Neural crest cell (in vitro differentiated cells): ENCODE measurements at places on chromosomes 6 and 20.

- peak; percentile 10 for DNase-seq
Measured at GRCh38 chr6:41779336-41779735, 364 bp downstream of the FRS3 start.

DNA sequence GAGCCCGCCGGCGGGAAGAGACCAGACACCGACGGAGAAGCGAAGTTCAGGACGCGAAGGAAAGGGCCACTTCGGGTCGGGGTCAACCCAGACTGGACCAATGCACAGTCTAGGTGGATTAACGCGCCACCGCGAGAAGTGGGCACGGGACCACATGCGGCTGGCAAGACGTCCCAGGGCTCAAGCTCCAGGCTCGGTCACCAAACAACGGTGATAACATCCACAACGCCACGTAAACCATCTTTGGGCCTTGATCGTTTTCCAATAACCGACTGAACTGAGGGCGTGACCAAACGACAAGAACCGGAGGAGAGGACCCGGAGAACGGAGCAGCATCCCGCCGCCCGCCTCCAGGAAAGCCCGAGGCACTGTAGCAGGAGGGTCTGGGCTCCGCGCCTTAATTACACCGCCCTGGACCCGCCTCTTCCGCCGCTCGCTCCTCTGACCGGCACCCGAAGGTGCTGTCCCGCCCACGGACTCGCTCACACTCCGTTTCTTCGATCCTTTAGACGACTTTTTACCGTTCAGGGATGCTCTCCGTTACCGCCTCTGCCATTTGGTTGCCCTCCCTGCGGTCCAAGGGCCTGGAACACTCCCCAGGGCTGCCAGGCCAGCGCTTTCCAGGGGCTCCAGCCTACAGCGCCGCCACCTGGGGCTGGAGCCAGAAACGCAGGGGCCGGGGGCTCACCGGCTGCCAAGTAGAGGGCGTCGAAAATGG is 44.1 kb downstream of the DPPA5 start:
- peak; percentile 41 for DNase-seq

- DNase-seq, result no peak
Measured at GRCh38 chr6:25637960-25638434, 14.0 kb upstream of the SCGN start.

DNA sequence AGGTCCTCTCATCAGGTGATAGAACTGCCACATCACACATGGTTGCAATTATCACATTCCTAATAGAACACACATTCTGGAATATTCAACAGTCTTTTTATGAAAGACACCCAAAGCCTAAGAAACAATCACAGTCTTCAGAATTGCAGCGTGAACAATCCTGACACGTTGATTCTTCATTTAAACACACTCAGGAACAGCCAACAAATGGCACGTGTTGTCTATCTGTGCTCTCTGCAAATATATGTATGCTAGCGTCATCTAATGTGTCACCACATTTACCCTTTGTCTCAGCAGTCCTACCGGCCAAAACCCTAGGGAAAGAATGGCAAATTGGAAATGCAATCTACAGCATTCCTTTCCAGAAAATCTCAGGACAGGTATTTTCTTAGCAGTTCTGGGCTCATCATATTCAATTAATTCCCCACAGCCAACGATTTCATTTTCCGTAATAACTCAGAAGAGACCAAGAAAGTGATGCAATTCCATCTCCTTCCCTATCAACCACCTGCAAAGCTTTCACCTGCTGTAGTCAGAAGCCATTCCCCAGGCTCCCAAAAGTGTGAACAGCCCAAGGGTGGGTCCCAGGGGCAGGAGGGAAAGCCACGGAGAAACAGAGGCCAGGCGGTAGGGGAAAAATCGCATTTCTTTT is 280.3 kb upstream of the JARID2 start:
- DNase-seq, result no peak

DNA sequence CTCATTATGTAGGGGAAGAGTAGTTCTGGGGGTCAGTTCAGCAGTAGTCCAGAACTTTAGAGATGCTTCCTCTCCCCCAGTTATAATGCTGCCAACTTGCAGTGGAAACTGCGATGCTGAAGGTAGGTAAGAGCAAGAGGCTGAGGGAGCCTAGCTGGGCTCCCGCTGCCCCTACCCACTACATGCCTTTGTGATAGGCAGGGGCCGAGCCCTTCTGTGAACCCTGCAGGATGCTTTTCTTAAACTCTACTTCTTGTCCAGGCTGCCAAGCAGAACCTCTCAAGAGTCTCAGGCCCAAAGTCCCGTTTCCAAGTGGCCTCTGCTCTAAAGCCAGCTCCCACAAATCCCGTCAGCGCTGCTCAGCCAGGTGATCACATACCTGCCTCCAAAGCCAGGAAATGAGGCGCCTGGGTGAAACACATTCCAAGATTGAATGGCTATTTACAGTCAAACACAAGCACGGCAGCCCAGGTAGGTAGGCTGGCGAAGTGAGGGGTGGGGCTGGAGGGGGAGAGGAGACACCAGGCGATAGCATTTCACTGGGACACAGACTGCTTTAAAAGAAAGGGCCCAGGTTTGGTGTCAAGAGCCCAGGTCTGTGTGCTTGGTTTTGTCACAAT is 150.7 kb downstream of the CD24 start:
- no peak for DNase-seq

- no peak for DNase-seq
Measured at GRCh38 chr6:145261758-145262157, 473.6 kb downstream of the EPM2A start.

GRCh38 chr20:63222541-63222940 is 6.6 kb upstream of the YTHDF1 start:
- DNase-seq, result no peak

DNA sequence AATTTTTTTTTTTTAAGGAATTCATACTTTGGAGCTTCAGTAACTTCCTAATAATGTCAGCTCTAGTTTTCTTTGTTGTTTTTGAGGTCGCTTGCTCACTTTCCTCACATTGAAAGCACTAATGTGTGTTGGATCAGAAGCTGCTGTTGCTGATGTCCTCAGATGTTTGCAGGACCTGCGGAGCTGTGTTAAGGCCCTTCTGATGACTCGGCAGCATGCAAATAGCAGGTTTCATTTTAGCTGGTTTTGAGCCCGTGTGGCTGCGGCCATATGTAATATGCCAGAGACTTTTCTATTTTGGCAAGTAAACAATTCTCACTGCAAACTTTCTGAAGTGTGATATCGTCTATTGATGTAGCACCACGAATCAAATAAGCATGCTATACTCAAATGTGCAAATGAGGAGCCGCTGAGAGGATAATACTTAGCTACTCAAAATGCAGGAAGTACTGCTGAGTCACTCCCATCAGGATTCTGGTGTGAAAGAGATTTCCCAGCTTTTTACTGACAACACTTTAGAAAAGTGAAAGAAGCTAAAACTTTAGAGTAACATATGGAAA is 187.8 kb downstream of the SASH1 start:
- no peak for DNase-seq

DNA sequence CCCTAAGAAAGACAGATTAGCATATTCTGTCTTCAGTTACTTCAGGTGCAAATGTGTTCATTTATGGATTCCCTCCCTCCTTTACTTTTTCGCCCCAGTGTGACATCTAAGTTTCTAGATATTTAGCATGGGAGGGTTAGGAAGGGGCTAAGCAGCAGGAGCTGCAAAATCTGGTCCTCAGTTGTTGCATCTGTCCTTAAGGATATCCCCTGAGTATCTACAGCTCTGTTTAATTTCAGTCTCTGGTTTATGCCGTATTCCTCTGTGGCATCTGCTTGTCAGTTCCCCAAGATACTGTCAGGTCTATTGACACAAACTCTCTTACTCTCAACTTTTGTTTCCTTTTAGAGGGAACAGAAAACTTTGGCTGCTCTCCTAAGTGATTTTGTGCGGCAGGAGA is 754.6 kb upstream of the MAP3K7 start:
- DNase-seq, result no peak

DNA sequence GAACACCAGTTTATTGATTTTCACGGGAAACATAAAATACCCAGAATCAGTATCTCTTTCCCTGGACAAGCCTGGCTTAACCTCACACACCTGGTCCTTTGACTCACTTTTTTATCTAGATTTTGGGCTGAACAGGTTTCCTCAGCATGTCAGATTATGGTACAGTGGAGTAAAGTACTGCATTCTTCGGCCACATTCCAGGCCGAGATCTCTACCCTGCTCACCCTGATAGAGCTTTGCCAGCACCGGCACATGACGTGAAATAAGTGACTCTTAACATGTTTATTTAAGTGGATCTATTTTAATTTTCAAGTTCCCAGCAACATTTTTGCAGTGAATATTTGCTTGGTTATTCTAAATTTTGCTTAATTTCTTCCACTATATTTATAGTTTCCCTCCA is 79.0 kb upstream of the POPDC3 start:
- DNase-seq, result no peak

DNA sequence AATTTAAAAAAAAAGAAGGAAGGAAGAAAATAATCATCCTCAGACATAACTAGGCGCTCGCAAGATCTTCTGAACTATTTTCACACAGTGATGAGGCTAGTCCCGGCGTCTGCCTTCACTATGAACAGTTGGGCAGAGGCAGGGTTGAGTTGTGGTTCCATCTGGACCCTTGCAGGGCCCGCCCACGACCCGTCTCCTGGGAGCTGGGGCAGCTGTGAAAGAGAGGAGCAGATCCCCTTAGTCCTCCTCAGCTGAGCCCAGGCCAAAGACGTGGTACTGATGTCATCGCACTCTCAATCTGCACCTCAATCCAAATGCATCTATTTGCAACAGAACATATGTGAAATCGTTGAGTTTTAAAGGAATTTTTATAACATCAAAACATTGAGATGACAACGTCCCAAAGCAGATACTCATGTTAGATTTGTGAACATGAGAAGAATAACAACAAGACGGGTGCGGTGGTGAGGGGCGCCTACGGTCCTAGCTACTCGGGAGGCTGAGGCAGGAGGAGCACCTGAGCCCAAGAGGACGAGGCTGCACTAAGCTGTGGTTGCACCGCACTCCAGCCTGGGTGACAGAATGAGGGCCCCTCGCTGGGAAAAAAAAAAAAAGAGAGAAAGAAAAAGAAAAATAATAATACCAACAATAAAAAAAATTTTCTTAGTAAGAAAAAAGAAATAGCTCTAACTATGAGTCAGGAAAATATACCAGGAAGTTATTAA is 15.3 kb downstream of the TCFL5 start:
- no peak for DNase-seq

- DNase-seq, result no peak
Measured at GRCh38 chr6:155414049-155414448, 41.6 kb downstream of the NOX3 start.

DNA sequence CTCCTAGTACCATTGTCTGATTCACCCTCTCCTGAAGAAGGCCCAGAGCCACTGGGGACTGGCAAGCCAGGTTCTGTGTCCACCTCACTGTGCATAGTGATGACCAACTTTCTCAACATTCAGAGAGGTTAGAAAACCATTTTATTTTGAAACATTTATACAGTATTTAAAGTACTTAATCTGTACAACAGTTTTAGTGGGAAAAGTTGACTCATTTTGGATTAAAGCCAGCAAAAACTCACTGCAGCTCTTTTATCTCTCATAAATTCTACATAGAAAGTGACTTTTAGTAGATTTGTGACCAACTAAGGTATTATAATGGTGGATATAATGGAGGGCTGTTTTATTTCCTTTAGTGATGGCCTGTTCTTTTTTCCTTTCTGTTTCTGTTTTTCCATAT is 9.7 kb downstream of the TULP4 start:
- DNase-seq, result no peak

DNA sequence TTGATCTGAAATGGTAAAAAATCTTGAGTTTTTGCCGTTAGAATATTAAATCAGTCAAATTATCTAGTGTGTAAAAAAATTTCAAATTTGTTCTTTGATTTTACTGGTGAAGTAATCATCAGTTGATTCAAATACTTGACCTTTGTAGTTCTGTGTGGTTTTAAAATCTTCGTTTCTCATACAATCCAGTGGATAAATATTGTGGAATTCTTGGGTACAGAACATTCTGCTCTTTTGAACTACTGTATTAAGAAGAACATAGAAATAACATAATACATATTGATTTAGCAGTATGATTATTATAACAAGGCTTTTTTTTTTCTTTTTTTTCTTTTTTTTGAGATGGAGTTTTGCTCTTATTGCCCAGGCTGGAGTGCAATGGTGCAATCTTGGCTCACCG is 491.8 kb downstream of the CD109 start:
- no peak for DNase-seq

DNA sequence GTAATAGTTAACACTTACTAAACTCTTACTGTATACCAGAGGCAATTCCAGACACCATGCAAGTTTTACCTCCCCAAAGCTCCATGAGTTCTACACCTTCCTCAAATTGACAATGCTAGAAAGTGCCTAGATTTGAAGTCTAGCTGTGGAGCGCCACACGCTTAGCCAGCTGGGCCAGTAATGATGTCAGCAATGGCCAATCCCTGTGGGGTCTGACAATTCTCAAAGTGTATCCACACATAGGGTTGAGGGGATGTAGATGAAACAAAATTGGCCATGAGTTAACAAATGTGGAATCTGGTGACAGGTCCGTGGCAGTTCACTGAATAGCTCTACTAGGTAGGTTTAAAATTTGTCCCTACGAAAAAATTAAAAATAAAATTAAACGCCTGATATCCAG is 1.3 kb downstream of the ZNF343 start:
- no peak for DNase-seq
